Naive thymus-derived CD8-positive, alpha-beta T cell (primary cell): ENCODE measurements at places on chromosomes 2 and 18.

- no peak for DNase-seq
These were observed 11.3 kb upstream of the PPP3R1 start for GRCh38 chr2:68263632-68264031.

- no peak for DNase-seq
These were observed 6.4 kb downstream of the MBOAT2 start for GRCh38 chr2:8997108-8997507.

- DNase-seq = peak; percentile 18
These were observed 1.7 kb downstream of the TRIP12 start for GRCh38 chr2:229920011-229920641.

DNA sequence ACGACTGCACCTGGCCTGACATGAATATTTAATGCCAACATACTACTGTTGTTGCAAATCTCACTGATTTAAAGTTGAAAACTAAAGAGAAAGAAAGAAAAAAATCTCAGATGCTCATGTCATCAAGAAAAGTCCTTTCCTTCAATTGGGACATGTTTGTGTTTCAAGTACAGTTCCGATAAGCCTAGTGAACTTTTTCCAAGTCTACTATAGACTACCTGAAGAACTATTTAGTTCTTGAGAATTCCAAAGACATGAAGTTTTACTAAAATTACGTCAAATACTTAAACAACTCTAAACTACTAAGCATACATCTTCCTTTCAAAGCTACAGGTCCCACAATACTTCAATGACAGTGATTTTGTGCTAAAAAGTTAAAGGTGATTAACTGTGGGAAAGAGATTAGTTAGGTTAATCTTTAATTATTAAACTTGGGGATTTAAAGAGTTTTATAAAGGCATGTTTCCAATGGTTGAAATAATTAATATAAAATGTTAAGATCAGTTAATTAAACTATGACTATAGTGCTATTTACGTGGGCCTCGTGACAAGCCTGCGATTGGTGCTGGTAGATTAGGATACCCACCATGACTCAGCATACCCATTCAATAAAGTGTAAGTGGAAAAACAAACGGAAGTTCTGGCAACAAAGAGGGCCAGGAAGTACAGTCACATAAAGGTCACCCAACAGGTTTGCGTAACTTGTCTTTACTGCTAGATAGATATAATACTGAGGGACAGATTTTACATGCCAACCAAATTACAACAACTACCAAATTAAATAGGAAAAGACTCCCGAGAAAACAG lies 55.5 kb downstream of the SEPTIN10 start:
- no peak for DNase-seq

- DNase-seq = no peak
These were observed 171.8 kb downstream of the CAMKMT start for GRCh38 chr2:44533508-44533907.

DNA sequence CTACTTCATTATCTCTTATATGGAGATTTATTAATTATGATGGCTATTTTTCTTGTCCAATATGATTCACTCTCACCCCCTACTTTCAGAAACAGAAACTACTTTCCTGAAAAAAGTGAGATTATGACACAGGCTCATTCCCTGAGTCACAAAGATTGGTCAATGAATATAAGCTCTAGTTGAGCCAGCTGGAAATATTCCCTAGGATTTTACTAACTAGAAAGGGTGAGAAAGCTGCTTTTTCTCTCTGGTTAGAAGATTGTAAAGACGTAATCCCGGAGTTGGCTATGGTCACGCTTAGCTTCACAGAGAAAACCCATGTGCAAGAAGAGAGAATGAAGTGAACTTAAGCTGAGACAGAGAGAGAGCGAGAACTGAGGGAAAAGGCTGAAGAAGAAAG lies 223.7 kb upstream of the SMAD7 start:
- DNase-seq = no peak

- no peak for DNase-seq
These were observed 7.0 kb downstream of the MRO start for GRCh38 chr18:50812834-50813233.

DNA sequence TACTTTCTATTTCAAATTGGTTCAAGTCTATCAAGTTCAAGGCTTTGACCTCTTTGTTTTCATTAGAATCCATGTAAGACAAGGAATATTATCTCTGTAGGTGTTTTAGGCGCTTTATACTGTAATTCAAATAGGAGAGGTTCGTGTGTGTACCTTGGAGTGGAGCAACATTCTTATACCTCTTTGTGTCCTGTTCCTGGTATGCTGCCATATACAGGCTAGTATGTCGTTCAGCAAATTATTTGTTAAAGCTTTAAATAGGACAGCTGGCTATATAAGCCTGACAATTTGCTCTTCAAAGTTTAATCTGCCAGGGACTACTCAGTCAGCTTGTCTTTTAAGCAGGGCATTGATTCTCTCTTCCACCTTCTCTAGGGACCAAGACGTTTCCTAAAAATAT lies 31.1 kb upstream of the SPAG16 start:
- no peak for DNase-seq

DNA sequence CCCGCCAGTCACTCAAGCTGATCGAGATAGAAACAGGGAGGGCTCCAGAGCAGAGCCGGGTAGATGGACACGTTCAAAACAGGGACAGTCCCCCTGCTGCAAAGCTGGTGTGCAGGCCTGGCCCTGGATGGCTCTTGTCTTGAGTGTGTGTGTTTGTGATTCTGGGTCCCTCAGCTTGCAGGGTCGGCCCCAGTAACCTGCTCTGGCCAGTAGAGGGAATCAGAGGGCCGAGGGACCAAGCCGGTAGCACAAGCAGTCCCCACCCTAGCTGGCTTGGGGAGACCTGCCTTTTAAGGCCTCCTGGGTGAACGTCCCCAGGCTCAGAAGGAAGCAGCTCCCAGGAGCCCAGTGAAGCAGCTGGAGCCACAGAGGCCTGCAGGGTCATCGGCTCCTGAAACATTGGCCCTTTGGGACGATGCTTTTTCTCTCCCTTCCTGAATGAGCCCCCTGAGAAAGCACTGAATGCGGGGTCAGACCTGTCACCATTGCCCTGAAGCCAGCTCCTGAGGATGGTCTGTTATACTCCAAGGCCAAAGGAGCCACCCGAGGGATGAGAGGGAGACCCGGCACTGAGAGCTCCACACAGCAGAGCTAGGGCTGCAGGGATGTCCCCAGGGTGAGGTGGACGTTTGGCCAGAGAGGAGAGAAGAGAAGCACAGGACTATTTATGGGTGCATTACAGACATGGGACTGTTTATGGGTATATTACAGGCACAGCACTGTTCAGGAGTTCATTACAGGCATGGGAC lies 15.4 kb upstream of the MLPH start:
- DNase-seq = no peak

DNA sequence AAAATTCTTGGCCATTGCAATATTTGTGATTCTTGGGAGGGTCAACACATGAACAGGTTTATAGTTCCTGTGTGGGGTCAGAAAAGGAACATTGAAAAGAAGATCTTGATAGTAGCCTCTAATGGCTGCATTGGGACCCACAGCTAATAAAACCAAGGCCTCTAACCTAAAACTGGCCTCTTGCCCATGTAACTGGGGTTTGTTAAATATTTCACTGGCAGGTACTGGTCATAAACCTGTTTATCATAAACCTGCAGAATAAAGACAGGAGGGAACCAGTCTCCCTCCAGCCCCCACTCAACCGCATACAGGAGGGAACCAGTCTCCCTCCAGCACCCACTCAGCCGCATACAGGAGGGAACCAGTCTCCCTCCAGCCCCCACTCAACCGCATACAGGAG lies 125.3 kb downstream of the PXDN start:
- no peak for DNase-seq

- no peak for DNase-seq
These were observed 17.0 kb downstream of the CHMP1B start for GRCh38 chr18:11868230-11868629.

- no peak for DNase-seq
These were observed 178.9 kb downstream of the TMEM182 start for GRCh38 chr2:102940684-102941083.

- DNase-seq = no peak
These were observed 50.7 kb downstream of the METTL8 start for GRCh38 chr2:171383134-171383533.

- no peak for DNase-seq
These were observed 53.6 kb downstream of the DPYSL5 start for GRCh38 chr2:26901326-26902183.

DNA sequence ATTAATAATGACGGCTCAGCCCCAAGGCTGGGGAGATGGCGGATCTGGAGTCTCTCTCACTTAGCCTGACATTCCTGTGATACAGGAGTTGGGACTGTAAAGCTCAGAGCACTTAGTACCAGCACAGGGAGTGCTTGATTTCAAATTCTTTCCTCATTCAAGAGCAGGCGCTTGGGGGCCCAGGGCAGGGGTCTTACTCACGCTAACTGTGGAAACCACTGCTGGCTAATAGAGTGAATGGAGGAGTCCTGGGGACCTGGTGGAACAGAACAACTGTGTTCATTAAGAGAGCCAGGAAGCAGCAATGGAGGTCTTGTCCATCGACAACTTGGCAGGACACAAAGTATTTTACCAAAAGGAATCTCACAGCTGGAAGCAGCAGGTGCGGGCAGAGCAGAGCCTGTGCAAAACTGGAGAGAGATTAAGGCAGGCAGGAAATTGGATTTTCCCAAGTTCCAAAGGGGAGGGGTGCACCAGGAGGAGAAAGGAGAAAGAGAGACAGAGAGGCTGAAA lies 358.9 kb downstream of the TNS1 start:
- DNase-seq = no peak

DNA sequence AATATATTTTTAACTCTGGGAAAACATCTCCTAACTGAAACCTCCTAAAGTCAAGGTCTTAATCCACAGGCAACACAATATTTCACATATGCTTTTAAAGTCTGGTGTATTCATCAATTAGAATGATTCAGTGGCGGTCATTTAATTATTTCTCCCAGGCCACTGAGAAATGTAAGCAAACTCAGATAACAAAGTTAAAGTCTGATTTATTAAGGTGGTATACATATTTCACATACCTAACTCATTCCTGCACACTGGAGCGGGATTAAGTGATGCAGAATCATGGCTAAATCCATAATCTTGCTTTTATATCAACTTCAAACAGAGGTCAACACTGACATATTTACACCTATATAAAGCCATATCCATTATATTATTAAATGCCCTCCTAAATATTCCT lies 43.7 kb downstream of the FRZB start:
- DNase-seq = no peak

DNA sequence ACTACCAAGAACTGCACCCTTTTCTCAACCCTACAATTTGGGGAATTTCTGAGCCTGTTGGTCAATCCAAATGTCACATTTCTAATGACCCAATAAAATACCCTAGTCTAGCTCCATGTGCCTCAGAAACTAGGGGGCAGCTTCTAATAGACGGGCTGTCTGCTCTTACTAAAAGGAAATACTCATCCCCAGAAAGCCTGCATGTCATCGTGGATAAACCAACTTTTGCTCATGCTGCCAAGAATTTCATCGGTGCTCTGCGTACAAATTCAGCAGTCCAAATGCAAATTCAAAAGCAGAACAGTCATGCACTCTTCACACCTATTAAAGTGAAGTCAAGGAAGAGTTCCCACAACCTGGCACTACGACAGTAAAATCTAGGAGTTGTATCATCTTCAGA lies 377.3 kb downstream of the LNPK start:
- no peak for DNase-seq

DNA sequence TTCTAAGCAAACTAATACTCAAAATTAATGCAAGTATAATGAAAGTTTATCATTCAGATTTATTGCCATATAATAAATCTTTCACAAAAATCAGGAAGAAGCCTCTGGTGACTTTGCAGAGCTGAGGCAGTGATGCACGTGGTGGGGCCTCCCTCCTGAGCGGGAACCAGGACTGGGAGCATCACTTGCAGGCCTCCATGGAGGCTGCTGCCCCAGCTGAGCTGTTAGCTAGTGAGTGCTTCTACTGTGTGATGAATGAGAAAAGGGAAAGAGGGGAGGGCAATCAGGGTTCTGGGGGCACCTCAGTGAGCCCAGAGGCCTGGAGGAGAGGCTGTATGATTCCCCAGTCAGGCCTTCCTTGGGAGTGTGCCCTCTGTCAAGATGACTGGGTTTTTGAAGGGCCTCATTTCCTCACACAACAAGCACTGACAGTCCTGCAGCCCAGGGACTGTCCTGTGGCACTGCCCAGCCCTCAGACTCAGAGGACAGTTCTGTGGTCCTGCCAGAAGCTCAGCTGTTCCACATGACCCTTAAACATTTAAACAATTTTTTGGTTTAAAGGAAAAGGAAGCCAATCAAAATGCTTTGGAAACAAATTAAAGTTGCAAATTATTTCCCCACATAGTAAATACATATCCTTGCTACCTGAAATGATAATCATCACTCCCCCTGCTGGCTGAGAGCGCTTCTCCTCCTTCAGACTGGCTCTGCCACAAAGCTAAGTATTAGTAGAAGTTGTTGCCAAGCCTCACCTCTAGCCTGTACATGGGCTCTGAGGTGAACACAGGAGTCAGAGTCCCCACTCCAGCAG lies 90.9 kb upstream of the SMAD7 start:
- no peak for DNase-seq

- no peak for DNase-seq
These were observed 10.3 kb upstream of the OSR1 start for GRCh38 chr2:19368760-19369159.

- no peak for DNase-seq
These were observed 350.2 kb downstream of the FBXO15 start for GRCh38 chr18:73797419-73797818.
